ENCODE measurements at places on chromosomes 16 and 17.

DNA sequence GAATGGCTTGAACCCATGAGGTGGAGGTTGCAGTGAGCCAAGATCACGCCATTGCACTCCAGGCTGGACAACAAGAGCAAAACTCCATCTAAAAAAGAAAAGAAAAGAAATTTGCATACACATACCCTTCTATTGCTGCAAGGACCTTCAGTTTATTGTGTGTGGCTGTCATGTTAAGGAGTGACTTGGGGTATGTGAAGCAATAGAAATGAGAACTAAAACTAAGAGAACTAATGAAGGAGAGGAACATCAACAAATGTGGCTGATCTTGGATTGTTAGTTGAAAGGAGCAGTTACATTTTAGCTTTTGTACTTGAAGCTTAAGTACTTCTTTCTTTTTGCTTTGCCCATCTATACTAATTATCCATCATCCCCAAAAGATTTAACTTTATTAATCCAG is 12.7 kb upstream of the NSRP1 start:
- no peak for DNase-seq

GRCh38 chr17:8413328-8413727 is 15.7 kb upstream of the RNF222 start:
- DNase-seq: no peak

DNA sequence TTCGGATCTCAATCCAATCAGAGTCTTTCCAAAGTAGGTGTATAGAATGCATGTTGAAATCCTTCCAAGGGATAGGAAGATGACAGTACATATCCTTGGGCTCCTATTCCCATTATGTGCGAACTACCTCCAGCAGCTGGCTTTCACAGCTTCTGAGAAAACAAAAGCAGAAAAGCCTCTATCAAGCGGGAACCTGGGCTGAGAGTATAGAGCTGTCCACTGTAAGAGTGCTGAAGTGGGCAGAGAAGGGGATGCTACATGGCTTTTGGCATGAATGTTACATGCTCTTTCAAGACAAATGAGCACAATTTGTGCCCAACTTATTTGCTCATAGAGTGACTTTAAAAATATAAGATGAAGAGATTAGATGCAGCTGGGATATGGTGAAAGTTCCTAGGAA is 993.5 kb downstream of the CDH8 start:
- DNase-seq: peak; percentile 1

GRCh38 chr16:22329199-22329695 is 32.0 kb downstream of the POLR3E start:
- DNase-seq: no peak

- no peak for DNase-seq
Measured at GRCh38 chr16:88974080-88974915, 2.7 kb downstream of the CBFA2T3 start.

DNA sequence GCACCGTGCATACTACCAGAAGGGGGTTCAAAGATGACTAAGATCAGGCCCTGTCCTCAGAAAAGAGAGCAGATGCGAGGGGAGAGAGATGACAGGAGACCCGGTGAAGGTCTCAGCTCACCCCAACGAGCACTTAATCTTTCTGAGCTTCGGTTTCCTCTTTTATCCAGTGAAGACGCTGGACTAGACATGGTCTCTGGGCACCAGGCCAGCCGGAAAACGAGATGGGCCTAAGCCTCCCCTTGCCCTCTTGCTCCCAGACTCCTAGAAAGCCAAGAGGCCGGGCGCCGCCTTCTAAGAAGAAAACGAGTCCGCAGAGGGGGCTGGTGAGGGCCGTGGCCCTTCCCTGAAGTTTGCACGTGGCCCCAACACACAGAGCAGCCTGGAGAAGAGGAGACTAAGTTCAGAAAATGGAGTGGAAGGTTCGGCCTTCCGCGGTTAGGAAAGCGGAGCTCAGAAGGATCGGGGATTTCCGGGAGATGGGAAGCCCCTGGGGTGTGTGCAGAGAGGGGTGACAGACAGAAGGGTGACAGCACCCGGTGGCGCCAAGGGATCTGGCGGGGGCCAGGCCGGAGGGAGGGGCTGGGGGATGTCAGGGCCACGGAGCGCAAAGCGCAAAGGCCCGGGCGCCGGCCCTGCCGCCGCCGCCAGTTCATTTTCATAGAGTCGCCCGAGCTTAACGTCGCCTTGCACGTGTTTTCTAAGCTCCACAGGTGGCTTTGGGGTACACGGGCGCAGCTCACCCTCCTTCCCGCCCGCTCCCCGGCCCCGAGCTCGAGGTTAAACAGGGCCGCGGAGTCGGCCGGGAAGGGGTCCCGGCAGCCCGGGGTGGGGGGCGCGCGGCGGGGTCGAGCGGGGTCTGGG is 42.1 kb upstream of the BHLHA9 start:
- DNase-seq: peak; percentile 11

DNA sequence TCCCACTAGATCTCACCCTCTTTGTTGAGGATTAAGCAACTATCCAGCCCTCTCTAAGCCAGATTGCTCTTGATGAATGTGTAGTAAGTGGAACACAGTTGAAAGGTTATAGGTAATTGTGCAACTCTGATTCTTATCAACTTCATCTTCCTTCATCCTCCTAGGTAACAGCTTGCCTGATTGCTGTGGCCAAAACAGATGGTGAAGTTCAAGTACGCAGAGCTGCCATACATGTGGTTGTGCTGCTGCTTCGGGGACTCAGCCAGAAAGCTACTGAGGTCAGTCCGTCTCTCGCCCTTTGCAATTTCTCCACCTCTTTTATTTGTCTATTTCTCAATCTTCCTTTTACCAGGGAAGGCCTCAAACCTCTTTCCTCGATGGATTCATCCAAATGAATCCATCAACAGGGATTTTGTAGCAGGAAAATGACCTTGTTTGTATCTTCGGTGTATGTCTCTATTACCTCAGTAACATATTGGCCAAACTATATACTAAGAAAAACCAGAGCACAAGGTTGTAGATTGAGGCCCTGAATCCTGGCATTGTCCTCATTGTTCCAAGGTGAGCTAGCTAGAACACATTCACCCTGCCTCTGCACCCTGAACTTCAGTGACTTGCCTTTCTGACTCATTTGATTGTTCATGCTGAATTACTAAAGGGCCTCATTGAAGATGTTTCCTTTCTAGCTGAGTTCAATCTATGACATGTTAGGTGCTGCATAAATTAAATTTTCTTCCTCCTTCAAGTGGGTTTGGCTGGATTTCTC is 65.1 kb upstream of the HAS3 start:
- DNase-seq: no peak

GRCh38 chr17:14793237-14793636 is 471.9 kb downstream of the PMP22 start:
- no peak for DNase-seq

DNA sequence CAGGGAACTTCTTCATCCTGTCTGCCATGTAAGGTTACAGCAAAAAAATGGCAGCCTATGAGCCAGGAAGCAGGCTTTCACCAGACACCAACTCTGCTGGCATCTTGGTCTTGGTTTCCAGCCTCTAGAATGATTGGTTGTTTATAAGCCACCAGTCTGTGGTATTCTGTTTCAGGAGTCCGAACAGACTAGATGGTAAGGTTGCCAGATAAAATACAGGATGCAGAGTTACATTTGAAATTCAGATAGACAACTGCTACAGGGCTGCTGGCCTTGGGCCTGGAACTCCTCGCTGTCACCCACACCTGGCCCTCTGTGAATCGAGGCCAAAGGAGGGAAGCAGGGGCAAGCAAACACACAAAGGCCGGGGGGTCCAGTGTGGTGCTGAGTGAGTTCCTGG is 478.8 kb upstream of the CCL2 start:
- no peak for DNase-seq

- DNase-seq: no peak
Measured at GRCh38 chr17:34154961-34155730, 99.9 kb upstream of the CCL2 start.

GRCh38 chr17:55903028-55903690 is 152.3 kb downstream of the PCTP start:
- no peak for DNase-seq

GRCh38 chr17:29640981-29641642 is 18.4 kb upstream of the CORO6 start:
- no peak for DNase-seq
